ENCODE measurements at places on chromosomes 11 and 22.
A peak's percentile ranks its signal among the peaks of the same experiment; 100 is the strongest.

- DNase-seq, result no peak
These were observed 5.3 kb downstream of the CSF2RB start for GRCh38 chr22:36918586-36919284.

- DNase-seq, result peak; percentile 76
These were observed 64.3 kb upstream of the PPARA start for GRCh38 chr22:46085828-46086576.

DNA sequence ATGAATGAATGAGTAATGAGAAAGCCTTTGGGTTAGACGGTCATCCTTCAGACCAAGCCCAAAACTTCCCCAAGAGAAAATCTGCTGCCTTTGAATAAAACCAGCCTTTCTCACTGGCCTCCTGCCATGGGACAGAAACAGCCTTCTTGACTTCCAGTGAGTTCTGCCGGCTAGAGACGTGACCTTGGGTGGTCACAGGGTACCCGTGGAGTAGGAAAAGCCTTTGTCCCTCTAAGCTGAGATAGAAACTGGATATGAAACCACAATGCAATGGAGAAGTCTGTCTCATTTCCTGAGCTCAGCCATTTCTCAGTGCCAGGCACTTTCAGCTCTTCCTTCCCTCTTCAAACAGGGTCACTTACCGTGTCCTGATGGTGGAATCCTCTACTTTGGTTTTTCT, 21.2 kb upstream of the YWHAH start:
- no peak for DNase-seq

GRCh38 chr11:8263769-8264410, at the start of gene LMO1:
LMO1 (minus strand) TSS chr11:8263878; CDS start chr11:8263362, 516 bp downstream.
- peak; percentile 73 for DNase-seq

GRCh38 chr11:109762546-109762945, 330.6 kb upstream of the ZC3H12C start:
- DNase-seq, result no peak

DNA sequence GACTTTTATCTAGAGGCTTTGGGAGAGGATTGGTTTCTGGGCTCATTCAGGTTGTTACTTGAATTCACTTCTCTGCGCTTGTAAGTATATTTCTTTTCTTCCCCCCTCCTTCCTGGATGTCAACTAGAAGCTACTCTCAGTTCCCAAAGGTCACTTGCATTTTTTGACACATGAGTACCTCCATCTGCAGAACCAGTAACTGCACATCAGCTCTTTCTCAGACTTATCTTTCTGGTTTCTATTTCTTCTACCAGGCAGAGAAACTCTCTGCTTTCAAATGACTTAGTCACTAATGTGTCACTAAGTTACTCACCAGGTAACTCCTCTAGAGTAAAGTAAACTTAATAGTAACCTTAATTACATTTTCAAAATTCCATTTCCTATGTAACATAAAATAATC, 773.0 kb upstream of the LUZP2 start:
- DNase-seq, result no peak

GRCh38 chr11:65796726-65797601, 10.1 kb downstream of the OVOL1 start:
- no peak for DNase-seq

GRCh38 chr11:71148716-71149115, 103.7 kb downstream of the SHANK2 start:
- DNase-seq, result no peak

DNA sequence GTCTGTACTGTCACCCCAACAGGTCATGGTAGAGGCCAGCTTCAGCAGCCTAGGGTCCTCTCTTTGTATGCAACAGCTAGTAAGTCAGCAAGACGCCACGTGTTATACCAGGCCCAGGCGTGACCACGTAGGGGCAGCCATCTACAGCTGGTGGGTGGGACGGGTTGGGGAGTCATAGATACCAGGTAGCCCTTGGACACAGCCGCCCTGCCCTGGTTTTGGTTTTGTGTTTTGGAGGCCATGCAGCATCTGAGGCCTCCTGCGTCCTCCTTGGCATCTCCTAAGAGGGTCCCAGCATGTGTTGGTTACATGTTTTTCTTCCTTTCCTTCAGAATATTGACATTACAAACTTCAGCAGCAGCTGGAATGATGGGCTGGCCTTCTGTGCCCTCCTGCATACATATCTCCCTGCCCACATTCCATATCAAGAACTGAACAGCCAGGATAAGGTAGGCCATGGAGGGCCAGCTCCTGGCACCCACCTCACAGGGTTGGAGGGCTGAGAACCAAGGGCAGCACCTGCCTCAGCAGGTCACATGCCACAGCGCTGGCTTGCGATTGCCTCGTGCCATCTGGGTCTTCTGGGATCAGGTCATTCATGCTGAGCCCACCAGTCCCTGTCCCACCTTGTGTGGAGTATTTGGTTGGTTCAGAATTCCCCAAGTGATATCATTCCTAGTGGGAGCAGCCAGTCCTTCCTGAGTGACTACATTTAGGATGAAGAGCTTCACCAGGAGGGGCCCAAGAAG, 16.0 kb upstream of the ADORA2A start:
- DNase-seq, result no peak

DNA sequence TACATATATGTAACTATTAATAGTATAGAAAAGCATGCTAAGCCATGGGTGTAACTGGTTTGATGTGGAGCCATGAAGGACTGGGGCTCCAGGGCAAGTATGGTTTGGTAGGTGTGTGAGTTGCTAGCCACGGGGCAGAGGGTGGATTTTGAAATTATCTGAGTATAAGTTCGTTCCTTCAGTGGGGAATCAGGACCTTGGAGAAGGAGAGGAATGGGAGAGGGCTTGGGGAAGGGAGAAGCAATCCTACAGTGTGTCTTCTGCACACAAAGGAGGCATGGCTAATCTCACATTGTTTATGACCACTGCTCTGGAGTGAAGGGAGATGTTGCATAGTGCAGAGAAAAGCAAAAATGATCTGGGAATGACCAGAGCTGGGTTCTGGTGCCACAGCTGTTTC, 127.8 kb upstream of the CADM1 start:
- no peak for DNase-seq
